Kidney glomerular epithelial cell (primary cell): ENCODE measurements at places on chromosomes 7 and 10.

GRCh38 chr10:99658622-99659030 lies 683 bp upstream of the ENTPD7 start:
- no peak for DNase-seq

- DNase-seq, result peak; percentile 71
These were observed 26.3 kb upstream of the PPIF start for GRCh38 chr10:79320820-79321493.

DNA sequence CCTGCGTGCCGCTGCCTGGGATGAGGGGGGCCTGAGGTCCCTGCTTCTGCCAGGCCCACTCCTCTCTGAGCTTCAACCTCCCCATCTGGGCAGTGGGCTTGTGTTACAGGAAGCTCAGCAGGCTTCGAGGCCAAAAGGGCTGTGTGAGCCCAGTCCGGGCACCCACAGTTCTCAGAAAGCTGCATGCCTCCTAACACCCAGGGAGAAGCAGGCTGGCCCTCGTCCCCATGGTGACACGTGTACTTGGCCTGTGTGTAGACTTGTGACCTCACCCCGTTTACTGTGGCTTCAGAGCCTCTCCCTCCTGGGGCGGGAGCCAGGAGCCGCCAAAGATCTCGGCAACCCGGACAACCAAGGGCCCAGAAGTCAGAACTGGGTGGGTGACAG lies 2.2 kb upstream of the GRIFIN start:
- no peak for DNase-seq

DNA sequence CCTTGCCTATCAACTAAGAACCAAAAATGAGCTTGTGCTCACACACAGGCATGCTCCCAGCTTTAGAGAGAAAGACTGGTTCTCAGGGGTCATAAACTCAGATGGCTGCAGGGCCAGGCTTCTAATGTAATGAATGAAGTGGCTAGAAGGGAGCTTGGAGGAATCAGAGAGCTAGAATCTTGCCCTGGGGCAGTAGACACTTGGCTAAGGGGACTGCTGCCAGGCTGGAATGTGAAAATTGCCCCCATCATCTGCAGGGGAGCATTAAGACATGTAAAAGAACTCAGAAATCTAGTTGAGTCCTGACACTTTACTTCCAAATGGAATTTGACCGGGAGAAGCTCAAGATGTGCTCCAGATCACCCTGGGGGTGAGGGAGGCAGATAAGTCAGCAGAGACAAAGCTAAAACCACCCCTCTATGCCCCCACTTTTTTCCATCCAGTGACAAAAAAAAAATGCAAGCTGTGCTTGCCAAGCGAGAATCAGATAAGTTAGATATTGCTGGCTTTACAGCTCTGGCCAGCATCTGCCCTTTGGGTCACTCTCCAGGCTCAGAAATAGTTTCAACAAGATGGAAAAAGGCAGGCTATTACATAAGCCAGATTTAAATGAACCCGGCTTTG lies 2.3 kb upstream of the SLC16A9 start:
- DNase-seq, result no peak

- DNase-seq, result peak; percentile 26
These were observed 110.7 kb downstream of the ZNF467 start for GRCh38 chr7:149662591-149663095.

- no peak for DNase-seq
These were observed 29.9 kb upstream of the UTF1 start for GRCh38 chr10:133199992-133200611.

- no peak for DNase-seq
These were observed 573.5 kb downstream of the KIF20B start for GRCh38 chr10:90274721-90275468.

DNA sequence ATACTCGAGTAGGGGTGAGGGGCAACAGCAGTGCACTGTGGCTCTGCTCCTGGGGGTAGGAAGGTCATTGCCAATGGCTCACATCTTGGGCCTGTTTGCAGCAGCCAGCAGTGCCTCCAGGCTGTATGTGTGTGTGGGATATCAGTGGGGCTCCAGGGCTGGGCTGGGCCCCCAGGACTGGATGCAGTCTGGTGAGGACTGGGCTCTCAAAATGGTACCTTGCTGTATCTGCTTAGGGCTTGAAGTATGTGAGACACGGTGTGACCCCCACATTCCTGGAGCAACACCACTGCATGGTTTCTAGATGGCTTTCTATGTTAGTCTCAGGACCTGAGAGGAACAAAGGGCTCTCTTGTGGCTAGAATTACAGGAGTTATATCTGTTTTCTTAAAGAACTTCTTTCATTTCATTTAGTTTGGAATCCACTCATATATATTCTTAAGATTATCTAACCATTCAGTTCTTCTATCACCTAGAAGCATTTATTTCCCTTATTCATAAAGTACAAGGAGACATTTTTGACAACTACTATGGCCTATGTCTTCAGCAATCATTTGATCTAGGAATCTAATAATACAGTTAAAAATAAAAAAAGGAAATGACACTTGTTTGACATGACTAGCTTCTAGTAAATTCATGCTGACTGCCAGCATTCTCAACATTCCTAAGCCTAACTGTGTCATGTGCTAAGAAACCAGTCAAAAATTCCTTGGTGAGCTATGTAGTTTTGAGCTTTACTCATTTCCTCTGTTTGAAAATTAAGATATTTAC lies 443.2 kb upstream of the SEMA3A start:
- DNase-seq, result peak; percentile 92

GRCh38 chr10:119166564-119166963 lies 1.1 kb upstream of the SFXN4 start:
- DNase-seq, result no peak

- DNase-seq, result no peak
These were observed 138.9 kb downstream of the NOC3L start for GRCh38 chr10:94223702-94224370.

- no peak for DNase-seq
These were observed 656.3 kb upstream of the CELF2 start for GRCh38 chr10:10361301-10361885.

- no peak for DNase-seq
These were observed 8.2 kb upstream of the VCL start for GRCh38 chr10:73989594-73990150.

GRCh38 chr7:16839646-16840045 lies 34.8 kb upstream of the AGR2 start:
- DNase-seq, result no peak

DNA sequence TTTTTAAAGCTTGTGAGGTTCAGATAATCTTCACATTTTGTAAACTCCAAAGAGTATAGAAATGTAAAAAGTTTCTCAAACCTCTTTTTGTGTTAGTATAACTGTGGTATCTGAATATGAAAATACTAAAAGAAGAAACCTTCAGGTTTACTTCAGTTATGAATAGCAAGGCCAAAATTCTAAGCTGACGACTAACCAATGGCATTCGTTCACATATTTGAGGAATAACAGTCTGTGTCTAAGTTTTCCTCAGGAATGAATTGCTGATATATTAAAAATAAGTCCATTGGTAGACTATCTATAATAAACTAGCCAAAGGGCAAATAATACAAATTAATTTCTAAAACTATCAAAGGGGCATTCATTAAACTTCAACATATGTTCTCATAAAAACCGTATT lies 206.0 kb downstream of the CXCL12 start:
- no peak for DNase-seq

DNA sequence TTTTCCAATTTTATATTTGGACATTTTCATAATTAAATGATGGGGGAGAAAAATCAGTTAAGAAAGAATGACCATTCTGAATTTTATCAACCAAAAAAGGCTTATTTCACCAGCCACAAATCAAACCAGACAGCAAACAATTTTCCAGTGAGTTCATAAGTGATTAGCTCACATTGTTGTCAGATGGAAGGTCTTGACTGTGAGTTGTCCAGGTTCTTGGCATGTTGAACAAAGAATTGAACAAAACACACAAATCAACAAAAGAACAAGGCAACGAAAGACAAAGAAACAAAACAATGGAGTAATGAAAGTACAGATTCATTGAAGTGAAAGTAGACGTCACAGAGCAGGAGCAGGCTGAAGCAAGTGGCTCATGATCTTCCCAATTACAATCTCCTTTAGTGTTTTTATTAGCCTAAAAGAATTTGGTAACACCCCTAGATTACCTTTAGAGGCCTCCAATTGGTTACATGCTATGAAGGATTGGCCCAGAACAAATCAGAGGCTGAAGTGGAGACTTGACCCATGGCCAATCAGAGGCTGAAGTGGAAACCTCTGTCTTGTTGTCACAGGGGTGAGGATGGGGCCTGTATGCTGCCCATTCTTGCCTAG lies 248.7 kb downstream of the NEBL start:
- DNase-seq, result no peak
